ENCODE measurements at places on chromosomes 2 and 18.

DNA sequence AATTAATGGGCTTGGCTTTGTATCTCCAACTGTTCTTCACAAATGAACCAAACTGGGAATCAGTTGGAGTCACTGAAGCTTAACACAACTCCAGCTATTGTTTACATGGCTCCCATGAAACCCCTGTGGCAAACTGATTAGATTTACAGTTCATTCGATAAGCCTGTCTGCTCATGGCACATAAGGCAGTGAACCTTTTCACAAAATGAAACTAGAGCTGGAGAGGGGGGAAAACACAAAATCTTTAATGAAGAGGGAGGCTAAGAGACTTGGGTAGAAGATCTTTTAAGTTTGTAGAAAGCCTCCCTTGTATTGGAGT, 11.6 kb upstream of the ITGA6 start:
- DNase-seq, result no peak

DNA sequence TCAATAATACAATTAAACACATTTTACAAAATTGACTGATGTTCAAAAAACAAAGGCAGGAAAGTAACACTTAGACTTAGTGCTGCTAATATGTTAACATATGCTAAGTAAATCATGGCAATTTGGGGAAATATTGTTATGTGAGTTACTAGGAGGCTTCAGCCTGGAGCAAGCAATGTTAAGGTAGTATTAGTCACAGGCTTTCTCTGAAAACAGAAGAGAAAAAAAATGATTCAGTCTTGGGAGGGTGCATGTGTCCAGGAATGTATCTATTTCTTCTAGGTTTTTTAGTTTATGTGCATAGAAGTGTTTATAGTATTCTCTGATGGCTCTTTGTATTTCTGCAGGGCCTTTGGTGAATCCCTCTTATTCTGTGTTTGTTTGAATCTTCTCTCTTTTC, 345.8 kb upstream of the TFPI start:
- no peak for DNase-seq

GRCh38 chr2:186659383-186659782, 34.5 kb upstream of the FAM171B start:
- no peak for DNase-seq

DNA sequence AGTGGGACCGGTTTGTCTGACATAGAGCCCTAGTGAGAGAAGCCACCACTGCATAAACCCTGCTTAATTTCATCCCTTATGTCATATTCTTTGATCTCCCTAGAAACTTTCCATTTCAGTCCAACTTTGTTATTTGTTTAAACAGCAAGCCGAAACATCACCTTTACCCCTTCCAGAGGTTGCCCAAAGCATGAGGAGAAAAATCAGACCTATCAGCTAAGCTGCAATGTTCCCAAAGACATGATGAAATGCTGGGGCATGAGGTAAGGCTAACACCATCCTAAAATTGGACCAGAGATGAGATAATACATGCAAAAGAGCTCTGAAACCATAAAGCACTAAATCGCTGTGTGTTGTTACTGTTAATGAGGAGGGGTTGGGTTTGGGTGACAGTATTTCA, 447.9 kb upstream of the ACVR2A start:
- DNase-seq, result no peak

DNA sequence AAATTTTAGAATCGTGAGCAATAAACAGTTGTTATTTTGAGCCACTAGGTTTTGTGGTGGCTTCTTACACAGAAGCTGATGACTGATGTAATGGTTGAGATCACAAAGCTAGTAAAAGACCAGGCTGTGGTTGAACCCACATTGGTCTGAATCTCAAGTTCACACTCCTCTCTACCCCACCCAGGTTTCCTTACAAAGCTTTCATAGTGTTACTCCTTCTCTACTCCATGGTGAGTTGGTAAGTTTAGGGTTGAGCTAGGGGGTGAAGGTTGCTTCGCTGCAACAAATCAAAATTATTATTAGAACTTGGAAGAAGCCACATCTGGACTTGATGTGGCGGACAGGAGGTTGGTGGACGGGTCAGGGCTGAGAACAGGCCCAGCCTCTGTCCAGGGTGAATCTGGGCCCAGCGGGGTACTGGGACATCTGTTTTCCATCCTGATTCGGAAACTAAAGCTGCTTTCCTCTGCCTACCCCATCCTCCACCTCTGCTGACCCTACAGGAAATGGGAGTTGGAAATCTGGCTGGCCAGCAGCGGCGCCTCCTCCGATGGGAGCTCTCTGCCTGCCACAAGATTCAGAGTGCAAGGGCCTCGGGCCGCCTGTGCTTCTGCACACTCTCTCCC, 86.3 kb downstream of the ZFP36L2 start:
- DNase-seq, result no peak

Measured in CD8-positive, alpha-beta memory T cell (primary cell).